ENCODE measurements at places on chromosomes 13 and 19. TPM values are rescaled to one million over a fixed set of nuclear protein-coding genes. Genes with fewer than 3 reads are reported as not detected.

The VSTM2B gene
- 0.09 TPM for polyA plus RNA-seq

The ZNF222 gene
- polyA plus RNA-seq: 7.8 TPM

DNA sequence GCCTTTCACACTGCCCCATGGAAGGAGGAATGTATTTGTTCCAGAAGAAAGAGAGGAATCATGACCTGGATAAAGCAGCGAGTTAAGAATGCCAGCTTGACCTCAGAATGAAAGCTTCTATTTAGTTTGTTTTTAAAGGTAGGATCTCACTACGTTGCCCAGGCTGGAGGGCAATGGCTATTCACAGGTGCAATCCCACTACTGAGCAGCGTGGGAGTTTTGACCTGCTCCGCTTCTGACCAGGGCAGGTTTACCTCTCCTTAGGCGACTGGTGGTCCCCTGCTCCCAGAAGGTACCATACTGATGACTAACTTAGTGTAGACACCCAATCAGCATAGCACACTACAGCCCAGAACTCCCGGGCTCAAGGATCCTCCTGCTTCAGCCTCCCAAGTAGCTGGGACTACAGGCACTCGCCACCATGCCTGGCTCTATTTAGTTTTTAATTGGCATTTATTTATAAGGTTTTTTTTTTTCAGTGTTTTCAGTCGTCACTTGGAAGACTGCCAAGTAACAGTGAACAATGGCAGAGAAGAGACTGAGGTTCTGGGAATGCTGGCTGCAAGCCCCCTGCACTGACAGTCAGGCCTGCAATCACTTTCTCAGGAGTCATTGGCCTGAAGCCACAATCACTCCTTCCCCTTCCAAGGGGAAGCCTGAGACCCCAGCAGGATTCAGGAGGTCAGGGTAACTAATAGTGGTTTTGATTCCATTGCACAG is 73.1 kb downstream of the EPS15L1 start:
- H3K27ac ChIP-seq: no peak overlapping the region
- H3K4me3 ChIP-seq: no peak overlapping the region
- peaks cover 44% of the 10 kb centered on the region for H3K36me3 ChIP-seq
- no peaks in the 10 kb centered on the region for H3K27me3 ChIP-seq

GRCh38 chr13:81487151-81487550 is 1146.2 kb upstream of the SPRY2 start:
- no peaks in the 10 kb centered on the region for H3K27me3 ChIP-seq
- H3K36me3 ChIP-seq: no peaks in the 10 kb centered on the region
- DNase-seq: no peak
- H3K4me1 ChIP-seq: no peaks in the 10 kb centered on the region

DNA sequence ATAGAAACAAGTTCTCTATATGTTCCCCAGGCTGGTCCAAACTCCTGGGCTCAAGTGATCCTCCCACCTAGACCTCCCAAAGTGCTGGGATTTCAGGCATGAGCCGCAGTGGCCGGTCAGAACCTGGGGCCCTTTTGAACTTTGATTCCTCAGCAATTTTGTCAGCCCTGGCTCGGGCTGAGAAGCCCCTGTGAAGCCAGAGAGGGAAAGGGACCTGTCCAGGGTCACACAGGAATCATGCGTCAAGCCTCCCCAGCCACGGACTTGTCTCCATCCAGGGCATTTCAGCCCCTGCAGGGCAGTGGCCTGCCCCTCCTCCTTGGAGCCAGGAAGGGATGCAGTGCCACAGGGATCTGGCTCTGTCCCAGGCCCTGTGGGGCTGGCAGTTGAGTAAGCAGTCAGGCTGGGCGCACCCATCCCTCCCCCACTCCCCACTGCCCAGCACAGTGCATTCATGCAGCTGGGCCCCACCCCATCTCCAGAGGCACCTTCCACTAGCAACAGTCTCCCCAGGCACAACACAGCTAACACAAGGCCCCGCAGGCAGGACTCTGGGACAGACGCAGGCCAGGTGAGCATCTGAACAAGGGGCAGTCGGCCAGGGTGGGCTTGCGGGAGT is at the start of gene CAPS:
Gene CAPS (plus strand): TSS at position 516 of the 619 bp plus-strand sequence. CDS start 153 bp downstream, outside the sequence.
- no peaks in the 10 kb centered on the region for H3K27me3 ChIP-seq
- DNase-seq: peak; percentile 87
- H3K4me3 ChIP-seq: no peak within 1 kb of the TSS
- H3K4me1 ChIP-seq: peaks cover 12% of the 10 kb centered on the region
- H3K36me3 ChIP-seq: no peaks in the 10 kb centered on the region

- no peak overlapping the region for H3K27ac ChIP-seq
- no peak for DNase-seq
- no peaks in the 10 kb centered on the region for H3K27me3 ChIP-seq
- H3K36me3 ChIP-seq: no peaks in the 10 kb centered on the region
- peaks cover 6% of the 10 kb centered on the region for H3K4me1 ChIP-seq
Observed at GRCh38 chr19:6865849-6866248, 21.5 kb upstream of the ADGRE1 start.

GRCh38 chr13:44971656-44972595 is 17.3 kb downstream of the NUFIP1 start:
- no peaks in the 10 kb centered on the region for H3K36me3 ChIP-seq
- H3K27ac ChIP-seq: no peak overlapping the region
- H3K4me1 ChIP-seq: peaks cover 26% of the 10 kb centered on the region
- no peak overlapping the region for H3K4me3 ChIP-seq

DNA sequence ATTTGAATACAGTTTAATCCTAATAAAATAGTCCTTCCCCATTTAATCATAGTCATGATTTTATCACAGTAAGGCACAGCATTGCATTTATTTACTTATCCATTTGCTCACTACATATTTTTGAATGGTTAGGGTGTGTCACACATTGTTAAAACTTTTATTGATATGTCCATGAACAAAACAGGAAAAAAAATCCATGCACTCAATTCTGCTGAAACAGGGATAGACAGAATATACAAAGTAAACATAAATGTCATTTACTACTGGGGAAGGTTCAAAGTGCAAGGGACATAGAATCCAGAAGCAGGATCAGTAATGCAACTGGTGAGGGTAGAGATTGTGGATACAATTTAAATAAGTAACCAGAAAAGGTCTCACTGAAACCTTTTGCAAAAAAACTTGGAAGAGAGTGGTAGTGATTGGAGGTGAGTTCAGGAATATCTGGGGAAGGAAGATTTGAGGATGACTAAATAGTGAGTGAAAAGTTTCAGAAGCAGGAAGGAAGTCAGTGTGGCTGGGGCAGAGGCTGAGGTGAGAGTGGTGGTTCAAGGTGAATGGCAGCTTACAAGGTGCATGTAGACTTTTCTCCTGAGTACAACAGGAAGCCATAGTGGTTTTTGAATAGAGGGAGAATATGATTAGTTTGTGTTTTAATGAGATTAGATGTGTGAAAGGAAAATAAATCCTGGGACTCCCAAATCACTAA is 387.2 kb upstream of the ATXN8OS start:
- H3K4me1 ChIP-seq: no peaks in the 10 kb centered on the region
- no peak overlapping the region for H3K4me3 ChIP-seq
- DNase-seq: no peak
- no peaks in the 10 kb centered on the region for H3K36me3 ChIP-seq
- H3K27ac ChIP-seq: no peak overlapping the region

DNA sequence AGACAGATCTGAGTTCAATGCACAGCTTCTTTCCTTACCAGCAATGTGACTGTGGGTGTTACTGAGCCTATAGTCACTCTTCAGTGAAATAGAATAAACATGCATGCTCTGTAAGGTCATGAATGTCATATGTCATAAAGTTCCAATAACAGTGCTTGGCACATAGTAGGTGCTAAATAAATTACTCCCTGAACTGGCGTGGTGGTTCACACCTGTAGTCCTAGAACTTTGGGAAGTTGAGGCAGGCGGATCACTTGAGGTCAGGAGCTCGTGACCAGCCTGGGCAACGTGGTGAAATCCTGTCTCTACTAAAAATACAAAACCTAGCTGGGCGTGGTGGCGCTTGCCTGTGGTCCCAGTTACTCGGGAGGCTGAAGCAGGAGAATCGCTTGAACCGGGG is 13.2 kb downstream of the WBP4 start:
- no peak for DNase-seq
- H3K4me3 ChIP-seq: no peak overlapping the region
- no peak overlapping the region for H3K27ac ChIP-seq
